Islet precursor cell (in vitro differentiated cells): ENCODE measurements at places on chromosomes 1 and 21.
A peak's percentile ranks its signal among the peaks of the same experiment; 100 is the strongest.

DNA sequence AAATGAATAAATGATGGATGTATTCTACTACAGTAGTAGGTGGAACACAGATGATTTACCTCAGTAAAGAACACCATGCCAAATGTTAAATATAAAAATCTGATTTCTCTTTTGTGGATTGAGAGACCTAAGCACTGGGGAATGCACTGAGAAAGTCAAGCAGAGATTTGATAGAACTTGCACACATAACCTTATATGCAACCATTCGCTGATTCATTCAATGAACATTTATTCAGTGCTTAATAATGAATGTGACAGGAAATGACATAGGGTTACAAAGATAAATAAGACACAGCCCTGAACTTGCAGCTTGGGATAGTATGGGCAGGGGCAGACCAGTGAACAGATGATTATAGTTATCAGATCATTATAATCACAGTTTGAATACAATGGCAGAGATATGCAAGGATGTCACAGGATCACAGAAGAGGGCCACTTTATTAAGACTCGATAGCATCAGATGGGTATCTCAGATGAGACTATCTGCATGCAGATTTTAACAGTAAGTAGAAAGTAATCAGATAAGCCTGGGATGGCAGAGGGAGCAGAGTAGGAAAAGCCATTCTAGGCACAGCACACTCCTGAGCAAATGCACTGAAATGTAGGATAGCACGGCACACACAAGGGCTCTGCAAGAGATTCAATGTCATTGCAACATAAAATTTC lies 169.4 kb downstream of the ASTN1 start:
- DNase-seq: no peak

- no peak for DNase-seq
These were observed 25.6 kb downstream of the RGS1 start for GRCh38 chr1:192601143-192601542.

GRCh38 chr21:44521928-44522752 lies 17.9 kb downstream of the KRTAP10-1 start:
- DNase-seq: peak; percentile 52

GRCh38 chr1:18941221-18942141 lies 15.0 kb downstream of the IFFO2 start:
- DNase-seq: peak; percentile 69

DNA sequence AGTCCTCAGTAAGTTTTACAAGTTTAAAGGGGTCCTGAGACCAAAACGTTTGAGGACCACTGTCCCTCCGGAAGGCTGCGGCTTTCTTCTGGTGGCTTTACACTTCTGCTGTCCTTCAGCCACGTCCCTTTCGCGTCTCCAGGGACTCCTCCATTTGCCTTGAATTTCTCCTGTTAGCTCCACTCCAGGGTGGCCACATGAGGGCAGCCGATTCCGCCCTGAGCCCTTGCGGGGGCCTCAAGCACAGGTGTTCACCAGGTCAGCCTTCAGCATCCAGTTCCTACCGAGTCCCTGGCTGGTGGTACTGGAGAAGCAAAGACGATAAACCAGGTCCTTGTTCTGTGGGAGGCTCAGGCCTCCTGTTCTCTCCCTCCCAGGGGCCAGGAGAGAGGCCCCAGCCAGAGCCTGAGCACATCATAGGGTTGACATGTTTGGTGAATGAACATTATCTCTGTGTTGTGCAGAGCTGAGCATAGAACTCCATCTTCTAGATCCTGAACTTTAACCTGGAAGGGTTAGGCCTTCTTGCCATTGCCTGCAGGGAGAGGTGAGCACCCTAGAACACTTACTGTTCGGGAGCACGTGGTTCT lies 27.4 kb upstream of the COQ8A start:
- peak; percentile 83 for DNase-seq

DNA sequence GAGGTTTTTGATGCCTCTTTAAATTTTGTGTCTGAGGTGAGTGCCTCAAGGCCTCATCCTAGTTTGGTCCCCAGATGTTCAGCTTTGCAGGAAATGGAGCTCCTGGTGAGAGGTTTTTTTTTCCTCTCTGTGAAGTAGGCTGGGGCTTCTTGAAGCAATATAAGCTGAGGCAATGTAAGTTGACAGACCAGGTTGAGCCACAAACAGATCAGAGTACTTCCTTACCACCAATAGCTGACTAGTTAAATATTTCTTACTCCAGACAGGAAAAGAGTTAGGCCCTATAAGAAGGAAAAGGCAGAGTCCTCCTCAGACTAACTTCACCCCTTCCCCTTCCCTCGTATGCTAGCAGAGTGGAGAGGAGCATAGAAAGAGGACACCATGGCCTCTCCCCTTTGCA lies 341.0 kb downstream of the LMO4 start:
- no peak for DNase-seq

DNA sequence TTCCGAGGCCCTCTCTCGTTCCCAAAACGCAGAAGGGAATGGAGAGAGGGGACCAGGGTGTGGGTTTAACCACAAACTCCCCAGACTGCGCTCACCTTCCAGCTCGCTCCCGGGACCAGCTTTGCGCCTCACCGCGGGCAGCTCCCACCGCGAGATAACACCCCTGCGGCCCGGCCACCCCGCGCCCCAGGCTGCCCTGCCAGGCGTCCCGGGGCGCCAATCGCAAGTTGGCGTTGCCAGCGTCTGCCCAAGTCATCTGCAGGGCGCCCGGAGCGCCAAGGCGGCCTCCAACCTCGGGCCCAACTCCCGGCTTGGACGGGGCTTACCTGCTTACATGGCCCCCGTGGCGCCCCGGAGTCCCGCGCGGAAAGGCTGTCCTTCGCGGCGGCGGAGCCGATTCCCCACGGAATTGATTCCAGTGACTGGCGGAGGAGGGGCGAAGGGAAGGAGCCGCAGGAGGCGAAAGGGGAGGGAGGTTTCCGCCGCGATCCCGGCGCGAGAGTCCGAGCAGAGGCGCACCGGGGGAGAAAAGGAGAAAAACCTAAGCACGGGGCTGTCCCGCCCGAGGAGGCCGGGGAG lies 456 bp downstream of the PTPN14 start:
- peak; percentile 67 for DNase-seq

DNA sequence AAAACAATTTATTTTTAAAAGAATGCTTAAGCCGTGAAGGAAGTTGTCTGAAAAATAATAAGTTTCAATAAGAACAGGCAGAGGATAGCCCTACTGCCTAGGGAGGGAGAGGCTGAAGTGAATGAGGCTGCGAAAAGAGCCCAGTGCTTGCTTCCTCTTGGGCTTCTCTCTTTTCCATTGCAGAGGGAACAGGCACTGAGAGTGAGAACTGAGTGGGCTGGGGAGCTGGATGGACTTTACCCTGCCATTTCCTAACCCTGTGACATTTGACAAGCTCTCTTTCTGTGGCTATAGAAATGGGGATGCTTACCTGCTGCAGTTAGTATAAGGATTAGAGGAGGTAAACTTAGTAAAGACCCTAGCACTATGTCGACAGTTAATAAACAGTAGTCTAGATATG lies 30.0 kb downstream of the TENT5C start:
- DNase-seq: peak; percentile 19

DNA sequence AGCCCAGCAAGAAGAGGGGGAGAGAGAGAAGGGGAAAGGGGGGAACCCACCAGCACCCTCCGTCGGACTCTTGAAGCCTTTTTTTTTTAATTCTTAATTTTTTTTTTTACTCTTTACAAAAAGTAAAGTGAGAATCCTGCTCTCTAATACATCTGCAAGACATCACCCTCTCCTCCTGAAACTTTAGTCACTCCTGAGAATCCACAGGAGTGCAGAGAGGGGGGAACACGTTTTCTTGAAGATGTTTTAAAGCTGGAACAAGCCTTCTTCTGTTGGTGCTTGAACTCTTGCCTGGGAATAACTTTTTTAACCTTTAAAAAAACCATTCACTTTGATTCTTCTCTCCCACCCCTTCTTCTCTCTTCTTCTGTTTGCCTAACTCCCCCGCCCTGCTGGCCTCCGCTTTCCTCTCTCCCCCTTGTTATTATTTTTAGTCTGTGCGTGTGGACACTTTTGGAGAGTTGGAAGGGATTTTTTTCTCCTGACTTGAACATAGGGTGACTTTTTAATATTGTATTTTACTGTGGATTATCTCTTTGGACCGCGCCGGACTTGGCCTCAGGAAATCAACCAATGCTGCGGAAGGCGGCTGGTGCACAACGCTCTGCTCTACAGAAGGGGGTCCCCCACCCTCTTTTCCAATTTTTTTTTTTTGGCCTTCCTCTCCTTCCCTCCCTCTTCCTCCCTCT lies 383 bp upstream of the PRRX1 start:
- no peak for DNase-seq

DNA sequence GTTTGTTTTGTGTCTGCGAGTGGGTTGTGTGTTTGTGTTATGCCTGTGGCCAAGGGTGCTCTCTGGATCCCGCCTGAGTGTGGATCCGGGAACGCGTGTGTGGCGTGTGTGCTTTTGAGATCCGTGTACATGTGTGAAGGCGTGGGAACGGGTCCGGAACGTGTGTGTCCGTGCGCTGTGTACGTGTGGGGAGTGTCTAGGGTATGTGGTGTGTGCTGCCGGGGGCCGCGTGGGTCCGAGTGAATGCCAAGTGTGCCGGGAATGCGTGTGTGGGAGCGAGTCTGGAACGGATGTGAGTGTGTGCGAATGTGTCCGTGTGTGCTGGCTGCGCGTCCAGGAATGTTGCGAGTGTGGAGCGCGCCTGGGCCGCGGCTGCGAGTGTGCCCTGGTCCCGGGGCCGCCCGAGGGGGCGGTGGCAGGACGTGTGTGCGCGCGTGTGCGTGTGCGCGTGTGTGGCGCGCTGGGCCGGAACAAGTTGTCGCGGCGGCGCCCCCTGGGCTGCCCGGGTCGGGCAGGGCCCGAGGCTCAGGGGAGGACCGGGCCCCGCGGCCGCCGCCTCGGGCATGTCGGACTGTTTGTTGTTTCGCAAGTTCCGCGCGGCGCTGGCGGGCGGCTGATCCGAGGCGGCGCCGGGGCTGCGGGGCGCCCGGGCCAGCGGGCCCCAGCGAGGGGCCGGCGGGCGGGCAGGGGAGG lies 953 bp downstream of the PTPRU start:
- DNase-seq: peak; percentile 77

- DNase-seq: no peak
These were observed 67.5 kb downstream of the NVL start for GRCh38 chr1:224262373-224263054.

- no peak for DNase-seq
These were observed 48.1 kb downstream of the CDC14A start for GRCh38 chr1:100400404-100400803.

DNA sequence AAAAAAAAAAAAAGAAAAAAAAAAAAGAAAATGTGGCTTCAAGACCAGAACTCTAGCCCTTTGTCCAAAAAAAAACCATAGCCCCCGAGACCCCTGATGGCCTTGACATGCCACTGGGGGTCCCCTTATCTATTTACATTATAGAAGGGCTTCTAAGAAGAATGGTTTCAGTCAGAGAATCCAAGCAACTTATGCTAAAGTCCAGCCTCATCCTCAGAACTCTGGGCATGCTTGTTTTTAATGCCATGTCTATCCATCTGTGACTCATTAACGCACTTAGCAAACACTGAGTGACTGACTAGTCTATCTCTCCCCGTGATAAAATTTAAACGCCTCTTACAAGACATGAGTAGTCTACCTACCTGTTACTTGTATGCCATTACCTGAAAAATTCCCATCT lies 29.3 kb downstream of the ERG start:
- no peak for DNase-seq

- DNase-seq: no peak
These were observed 4.9 kb downstream of the RRP1 start for GRCh38 chr21:43794311-43794710.

- peak; percentile 61 for DNase-seq
These were observed 64.0 kb upstream of the HMCN1 start for GRCh38 chr1:185670187-185670627.

- no peak for DNase-seq
These were observed 262.9 kb downstream of the PLA2G4A start for GRCh38 chr1:187091666-187092065.

- no peak for DNase-seq
These were observed 1.3 kb downstream of the SMG5 start for GRCh38 chr1:156281281-156281680.

- no peak for DNase-seq
These were observed 216.3 kb downstream of the PTPRU start for GRCh38 chr1:29452463-29453230.

GRCh38 chr1:203170625-203171330 lies 4.8 kb downstream of the MYBPH start:
- DNase-seq: no peak

DNA sequence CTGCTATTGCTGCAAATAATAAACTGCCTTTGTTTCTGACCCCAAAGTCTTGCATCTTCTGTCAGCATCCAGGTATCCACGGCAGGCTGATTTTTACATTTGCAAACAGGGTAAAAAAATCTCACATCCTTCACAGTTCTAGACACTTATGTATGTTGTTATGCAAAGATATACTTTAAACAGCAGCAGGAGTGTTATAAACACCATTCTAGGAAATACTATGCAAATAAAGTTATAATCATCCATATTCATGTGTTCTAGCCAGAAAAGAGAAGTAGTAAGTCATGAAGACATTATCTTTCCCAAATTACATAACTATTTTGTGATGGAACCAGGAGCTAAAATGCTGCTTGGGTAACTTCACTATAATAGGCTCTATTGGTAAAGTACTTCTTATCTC lies 534.2 kb downstream of the LTN1 start:
- no peak for DNase-seq

DNA sequence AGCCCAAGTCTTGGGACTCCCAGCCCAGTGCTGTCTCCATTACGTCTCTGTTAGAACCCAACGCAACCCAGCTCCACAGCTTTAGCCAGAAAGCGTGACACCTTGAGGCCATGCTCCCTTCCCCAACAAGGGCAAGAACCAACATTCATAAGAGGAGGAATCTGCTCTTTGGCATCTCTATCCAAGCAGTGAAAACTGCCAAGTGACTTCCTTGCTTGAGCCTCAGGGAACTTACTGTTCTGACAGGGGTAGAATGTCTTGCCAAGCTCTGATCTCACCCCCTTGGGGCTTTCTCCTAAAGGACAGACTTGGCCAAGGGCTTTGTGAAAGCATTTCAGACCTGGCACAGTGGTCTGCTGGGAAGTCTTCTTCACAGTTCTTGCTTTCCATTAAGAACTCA lies 56.6 kb downstream of the SYT6 start:
- DNase-seq: no peak

GRCh38 chr1:205326812-205327466 lies 5.4 kb upstream of the NUAK2 start:
- no peak for DNase-seq

- no peak for DNase-seq
These were observed 26.8 kb upstream of the NCAM2 start for GRCh38 chr21:20971296-20971921.

DNA sequence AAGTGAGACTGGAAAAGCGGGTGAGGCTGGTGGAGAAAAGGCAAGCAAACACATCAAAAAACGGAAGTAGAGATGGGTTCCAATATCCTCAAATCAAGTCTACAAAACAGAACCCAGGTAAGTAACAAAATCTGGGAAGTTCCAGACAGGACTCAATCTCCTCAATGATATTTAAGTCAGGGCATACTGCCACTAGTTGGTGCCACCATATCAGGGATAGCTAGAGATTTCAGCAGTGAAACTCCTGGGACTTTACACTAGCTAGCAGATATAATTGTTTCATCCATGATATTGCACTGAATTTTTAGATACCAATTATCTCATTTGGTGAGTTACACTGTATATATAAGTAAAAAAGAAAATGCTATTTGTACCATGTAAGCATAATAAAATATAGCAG lies 52.0 kb downstream of the EYA3 start:
- DNase-seq: no peak
